Activated T-helper 17 cell treated with anti-CD3 and anti-CD28 coated beads, Interleukin-2, amount 50 U/mL, for 72 hours (primary cell): ENCODE measurements at places on chromosomes 5 and 9. TPM values are rescaled to one million over a fixed set of nuclear protein-coding genes. Genes with fewer than 3 reads are reported as not detected.

Gene PLK2
- 4.9 TPM for total RNA-seq

Gene MAMDC2
- not detected for total RNA-seq

Gene LHX2
- not detected for total RNA-seq

Gene AQP7
- 0.45 TPM for total RNA-seq

Gene DBH
- not detected for total RNA-seq

Gene FREM1
- total RNA-seq = not detected

Gene FIBCD1
- total RNA-seq = not detected

- no peak for ATAC-seq
These were observed 22.4 kb downstream of the HK3 start for GRCh38 chr5:176876506-176877431.

- peak; percentile 19 for ATAC-seq
These were observed 175.7 kb downstream of the MELK start for GRCh38 chr9:36748322-36748899.

DNA sequence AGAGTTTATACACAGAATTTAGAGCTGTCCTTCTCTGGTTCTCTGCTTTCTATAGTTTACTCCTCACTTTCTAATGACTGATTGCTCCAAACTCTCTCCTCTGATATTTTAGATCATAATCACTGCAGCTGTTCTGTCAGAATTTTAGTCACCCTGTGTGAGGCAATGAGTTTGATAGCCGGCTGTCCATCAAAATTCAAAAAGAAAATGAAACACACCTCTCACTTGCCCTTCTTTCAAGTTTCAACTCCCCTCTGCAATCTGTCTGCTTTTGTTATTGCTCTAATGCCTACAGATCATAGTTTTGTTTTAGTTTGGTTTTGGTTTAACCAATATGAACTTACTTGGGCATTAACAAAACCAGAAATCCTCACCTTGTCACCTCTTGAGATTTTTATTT lies 23.3 kb upstream of the ABLIM3 start:
- peak; percentile 57 for ATAC-seq

GRCh38 chr9:22158927-22159346 lies 149.8 kb upstream of the CDKN2B start:
- ATAC-seq = no peak

DNA sequence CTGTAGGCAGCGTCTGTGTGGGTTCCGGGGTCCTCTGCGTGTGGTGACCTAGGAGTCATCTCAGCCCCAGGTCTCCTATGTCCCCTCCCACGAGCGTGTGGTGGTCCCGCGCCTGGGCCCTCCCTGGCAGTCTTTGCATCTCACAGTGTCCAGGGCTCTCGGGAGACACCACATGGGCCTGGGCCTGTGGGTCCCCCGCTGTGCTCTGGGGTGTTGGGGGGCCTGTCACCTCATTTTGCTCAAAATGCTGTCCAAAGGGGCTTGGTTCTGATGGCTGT lies 27.1 kb downstream of the CEP72 start:
- no peak for ATAC-seq

DNA sequence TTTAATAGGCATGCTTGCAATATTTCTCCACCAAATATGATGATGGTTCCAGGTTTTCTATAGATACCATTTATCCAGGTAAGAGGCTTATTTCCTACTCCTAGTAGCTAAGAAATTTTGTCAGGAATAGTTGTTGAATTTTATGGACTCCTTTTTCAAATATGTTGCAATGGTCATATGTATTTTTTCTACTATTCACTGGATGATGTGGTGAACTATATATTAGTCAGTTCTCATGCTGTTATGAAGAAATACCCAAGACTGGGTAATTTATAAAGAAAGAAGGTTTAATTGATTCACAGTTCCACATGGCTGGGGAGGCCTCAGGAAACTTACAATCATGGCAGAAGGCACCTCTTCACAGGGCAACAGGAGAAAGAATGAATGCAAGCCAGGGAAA lies 141.1 kb upstream of the NR3C1 start:
- no peak for ATAC-seq

DNA sequence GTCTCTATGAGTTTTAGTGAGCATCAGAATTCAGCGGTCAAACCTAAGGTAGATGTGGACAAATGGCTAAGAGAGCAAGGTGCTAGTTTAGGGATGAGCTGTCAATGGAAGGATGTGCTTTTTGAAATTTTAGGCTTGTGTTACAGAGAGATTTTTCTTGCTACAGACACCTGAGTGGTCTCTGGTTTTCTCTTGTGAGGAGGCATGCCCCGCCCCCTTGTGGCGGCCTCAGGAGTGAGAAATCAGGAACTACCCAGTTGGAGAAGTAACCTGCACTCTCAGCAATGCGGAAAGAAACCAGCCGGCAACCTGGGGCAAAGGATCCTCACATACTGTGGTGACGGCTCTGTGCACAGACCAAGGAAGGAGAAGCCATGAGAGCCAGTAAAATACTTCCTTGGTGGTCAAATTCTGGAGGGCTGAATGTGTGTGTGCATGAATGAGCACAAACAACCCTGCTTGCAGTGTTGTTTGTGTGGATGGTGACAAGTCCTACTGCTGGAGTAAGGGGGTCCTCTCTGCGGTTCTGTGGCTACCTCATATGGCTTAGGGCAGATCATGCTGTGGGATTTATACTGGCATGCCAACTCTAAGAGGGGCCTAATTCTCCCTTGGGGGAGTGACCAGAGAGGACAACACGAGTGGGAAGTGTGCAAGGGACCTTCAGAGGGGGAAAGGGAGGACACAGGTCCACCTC lies 16.7 kb upstream of the HSD17B4 start:
- peak; percentile 62 for ATAC-seq

GRCh38 chr9:83027153-83027891 lies 35.6 kb downstream of the RASEF start:
- ATAC-seq = no peak

GRCh38 chr9:130990978-130991777 lies 17.8 kb upstream of the LAMC3 start:
- ATAC-seq = no peak

- no peak for ATAC-seq
These were observed 101.3 kb downstream of the PAM start for GRCh38 chr5:102856389-102856777.
